ENCODE measurements at places on chromosomes 11 and 22.

GRCh38 chr11:12731841-12732336, 57.7 kb downstream of the TEAD1 start:
- peak; percentile 42 for DNase-seq

DNA sequence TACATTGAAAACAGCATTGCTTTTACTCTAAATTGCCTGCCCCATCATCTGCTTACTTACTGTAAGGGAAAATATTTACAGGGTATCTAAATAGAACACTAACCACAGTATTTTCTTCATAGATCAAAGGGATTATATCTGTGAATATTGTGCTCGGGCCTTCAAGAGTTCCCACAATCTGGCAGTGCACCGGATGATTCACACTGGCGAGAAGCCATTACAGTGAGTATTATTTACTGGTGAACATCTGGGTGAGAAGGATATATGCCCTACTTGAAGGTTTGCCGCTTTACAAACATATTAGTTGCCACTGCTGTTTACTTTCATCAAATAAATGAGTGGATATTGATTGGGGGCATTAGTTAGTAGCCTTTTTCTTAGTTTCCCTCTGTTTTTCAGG, 5.9 kb upstream of the CNTF start:
- no peak for DNase-seq

- no peak for DNase-seq
Observed at GRCh38 chr22:36341640-36342041, 46.1 kb downstream of the MYH9 start.

DNA sequence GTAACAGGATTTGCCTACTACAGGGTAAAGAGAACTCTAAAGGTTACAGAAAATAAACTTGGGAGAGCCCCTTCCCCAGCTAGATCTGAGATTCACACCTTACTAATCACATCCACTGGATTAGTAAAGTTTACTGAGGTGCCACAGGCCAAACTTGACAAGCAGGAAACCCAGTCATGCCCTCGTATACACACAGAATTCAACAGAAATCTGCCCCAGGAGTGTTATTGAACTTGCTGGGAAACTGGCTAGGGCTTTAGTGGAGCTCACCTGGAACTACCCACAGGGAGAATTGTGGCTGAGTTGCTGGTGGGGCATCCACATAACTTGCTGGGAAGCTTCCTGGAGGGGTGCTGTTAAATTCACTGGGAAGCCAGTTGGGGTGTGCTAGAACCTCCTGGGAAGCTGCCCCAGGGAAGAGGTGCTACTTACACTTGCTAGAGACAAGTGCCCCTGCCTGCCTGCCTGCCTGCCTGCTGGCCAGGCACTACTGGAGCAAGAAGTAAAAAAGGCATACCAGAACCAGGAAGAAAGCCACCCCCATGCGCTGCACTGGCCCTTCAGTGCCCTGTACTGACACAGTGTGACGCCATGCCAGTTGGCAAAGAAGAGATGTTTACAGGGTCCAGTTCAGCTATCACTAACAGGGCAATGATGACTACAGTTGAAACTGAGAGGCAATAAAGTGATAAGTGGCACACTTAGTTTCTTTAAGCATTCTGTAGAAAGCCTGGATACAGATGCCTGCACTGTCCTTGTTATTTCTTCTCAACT, 106.5 kb downstream of the ALX4 start:
- DNase-seq: no peak

DNA sequence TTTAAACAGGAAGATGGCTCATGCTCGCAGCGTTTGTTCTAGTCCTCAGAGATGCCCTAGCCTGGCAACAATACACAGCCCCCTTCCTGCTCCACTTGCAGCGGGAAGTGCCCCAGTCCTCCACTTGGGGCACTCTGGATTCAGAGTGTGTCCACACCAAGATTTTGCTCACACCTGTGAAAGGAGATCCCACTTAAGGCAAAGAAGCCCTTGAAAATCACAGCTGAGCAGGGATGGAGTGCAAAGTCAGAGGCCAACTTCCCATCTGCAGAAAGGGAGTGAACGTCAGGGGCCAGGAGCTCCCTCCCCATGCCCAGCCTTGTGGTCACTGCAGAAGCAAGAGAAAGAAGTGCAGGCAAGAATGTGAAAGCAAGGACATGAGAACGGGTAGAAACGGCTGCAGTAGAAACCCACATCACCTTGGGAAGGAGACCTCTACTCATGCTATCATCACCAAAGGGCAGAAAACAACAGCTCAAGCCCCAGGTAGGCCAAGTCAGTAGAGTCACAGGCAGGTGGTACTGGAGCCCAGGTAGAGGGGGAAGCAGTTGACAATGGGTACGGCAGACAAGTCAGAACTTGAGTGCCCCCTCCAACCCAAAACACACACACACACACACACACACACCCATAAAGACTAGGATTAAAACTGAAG, 157.4 kb downstream of the BUD13 start:
- no peak for DNase-seq

DNA sequence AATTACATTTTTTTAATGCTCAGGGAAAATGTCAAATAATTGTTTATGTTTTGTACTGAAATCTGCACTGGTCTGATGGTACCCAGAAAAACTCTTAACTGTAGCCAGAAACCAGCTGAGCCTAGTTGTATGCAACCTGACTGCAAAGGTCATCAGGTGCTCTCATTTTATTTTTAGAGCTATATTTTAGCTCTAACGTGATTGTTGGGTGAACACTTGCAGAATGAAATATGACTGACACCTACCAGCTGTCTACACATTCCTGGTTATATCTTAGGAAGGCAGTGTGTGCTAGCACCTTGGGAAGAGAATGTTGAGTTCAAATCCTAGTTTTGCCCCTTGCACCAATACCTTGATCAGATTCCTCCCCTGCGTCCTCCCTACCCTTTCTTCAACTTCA, 23.6 kb downstream of the PTPRJ start:
- no peak for DNase-seq

- DNase-seq: peak; percentile 59
Observed at GRCh38 chr11:33553486-33553885, 147.1 kb downstream of the C11orf91 start.

DNA sequence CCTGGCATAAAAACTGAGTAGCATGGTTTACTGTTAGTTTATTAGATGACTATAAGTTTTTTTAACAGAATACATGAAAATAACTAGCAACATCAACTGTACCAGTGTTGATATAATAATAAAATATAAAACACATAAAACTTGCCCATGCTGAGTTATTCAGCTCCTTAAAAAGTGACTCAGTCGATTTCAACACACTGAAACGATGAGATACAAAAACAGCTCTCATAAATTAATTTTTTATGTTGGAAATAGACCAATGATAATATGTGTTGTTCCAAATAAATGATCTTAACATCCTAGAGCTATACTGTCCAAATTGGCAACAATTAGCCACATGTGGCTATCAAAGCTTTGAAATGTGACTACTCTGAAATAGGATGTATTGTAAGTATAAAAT, 15.9 kb downstream of the PDGFD start:
- no peak for DNase-seq
